ENCODE measurements at places on chromosomes 12 and 14. TPM values are rescaled to one million over a fixed set of nuclear protein-coding genes. Genes with fewer than 3 reads are reported as not detected.

The UBR7 gene
- 16.4 TPM for total RNA-seq

The PTGDR gene
- 1.2 TPM for total RNA-seq

The MMP14 gene
- 195 TPM for total RNA-seq

The OAS2 gene
- 41.9 TPM for total RNA-seq

The FAIM2 gene
- 0.36 TPM for total RNA-seq

The GALNT8 gene
- 2.5 TPM for total RNA-seq

The KLHDC1 gene
- 6.2 TPM for total RNA-seq

The TAS2R9 gene
- not detected for total RNA-seq

The PLEKHH1 gene
- total RNA-seq, result 1.7 TPM

The DYRK4 gene
- 26.4 TPM for total RNA-seq

The KLRC1 gene
- 2.2 TPM for total RNA-seq

The PAH gene
- not detected for total RNA-seq

The AMIGO2 gene
- total RNA-seq, result 16.9 TPM

The TAS2R7 gene
- not detected for total RNA-seq
